ENCODE measurements at places on chromosomes 7 and 10. TPM values are rescaled to one million over a fixed set of nuclear protein-coding genes. Genes with fewer than 3 reads are reported as not detected.

DNA sequence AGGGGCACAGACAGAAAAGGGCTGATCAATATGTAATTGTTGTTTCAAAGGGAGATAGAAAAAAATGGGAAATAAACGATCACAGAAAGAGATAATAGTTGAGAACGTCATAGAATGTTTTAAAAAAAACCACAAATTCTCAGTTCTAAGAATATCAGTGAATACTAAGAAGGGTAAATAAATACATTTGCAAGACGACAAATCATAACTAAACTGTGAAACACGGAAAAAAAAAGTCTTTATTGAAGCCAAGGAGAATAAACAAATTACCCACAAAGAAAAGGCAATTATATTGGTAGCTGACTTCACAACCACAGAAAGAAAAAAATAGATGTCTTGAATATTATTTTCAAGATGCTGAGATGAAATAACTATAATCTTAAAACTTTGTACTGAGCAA is 305.2 kb upstream of the STEAP1 start:
- no peaks in the 10 kb centered on the region for H3K4me1 ChIP-seq
- no peak for DNase-seq
- no peak overlapping the region for H3K4me3 ChIP-seq
- no peaks in the 10 kb centered on the region for H3K36me3 ChIP-seq
- H3K27me3 ChIP-seq, result no peaks in the 10 kb centered on the region

- no peaks in the 10 kb centered on the region for H3K36me3 ChIP-seq
- no peaks in the 10 kb centered on the region for H3K4me1 ChIP-seq
- no peak overlapping the region for H3K27ac ChIP-seq
- H3K4me3 ChIP-seq, result no peak overlapping the region
- no peaks in the 10 kb centered on the region for H3K27me3 ChIP-seq
Observed at GRCh38 chr10:104824380-104825006, 183.4 kb downstream of the SORCS3 start.

DNA sequence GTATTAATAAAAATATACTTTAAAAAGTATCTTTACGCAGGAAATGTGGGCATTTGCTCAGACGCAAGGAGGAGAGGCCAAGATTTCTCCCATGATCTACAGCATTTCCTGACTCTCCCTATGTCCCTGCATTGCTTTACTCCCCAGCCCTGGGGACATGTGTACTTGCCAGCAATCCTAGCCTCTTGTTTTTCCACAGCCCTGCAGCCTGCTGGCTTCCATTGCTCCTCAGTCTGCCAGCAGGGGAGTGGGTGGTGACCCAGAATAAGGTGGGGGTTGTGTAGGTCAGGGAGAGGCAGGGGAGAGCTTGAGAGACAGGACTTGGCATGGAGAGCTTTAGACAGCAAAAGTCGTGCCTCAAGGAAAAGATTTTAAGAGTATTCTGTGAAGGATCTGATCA is 307.7 kb downstream of the CDK14 start:
- DNase-seq, result no peak
- no peak overlapping the region for H3K4me3 ChIP-seq
- no peaks in the 10 kb centered on the region for H3K4me1 ChIP-seq
- H3K27ac ChIP-seq, result no peak overlapping the region

The TMEM130 gene
- 0.30 TPM for total RNA-seq

All from upper lobe of left lung (tissue), 6 donors.